SHP77 treated with DMSO at 0.1 percent for 48 hours (cell line): ENCODE measurements at places on chromosomes 7 and 10.

GRCh38 chr7:68224041-68224741 lies 1227.6 kb downstream of the TYW1 start:
- DNase-seq = no peak

- DNase-seq = no peak
Measured at GRCh38 chr7:117113871-117114270, 160.6 kb downstream of the ST7 start.

DNA sequence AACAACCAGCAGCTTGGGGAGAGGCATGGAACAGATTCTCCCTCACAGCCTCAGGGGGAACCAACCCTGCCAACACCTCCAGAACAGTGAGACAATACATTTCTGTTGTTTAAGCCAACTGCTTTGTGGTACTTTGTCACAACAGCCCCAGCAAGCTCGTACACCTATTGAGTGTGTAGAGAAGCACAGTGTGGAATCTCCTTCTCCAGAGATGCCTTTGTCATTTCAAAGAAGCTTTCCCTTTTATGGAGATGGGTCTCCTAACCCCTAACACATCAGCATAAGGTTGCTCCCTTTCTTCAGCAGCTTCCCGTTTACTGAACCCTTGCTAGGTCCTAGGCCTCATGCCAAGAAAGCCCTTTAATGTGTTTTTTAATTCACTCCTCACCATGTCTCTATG lies 60.7 kb upstream of the AGK start:
- no peak for DNase-seq

DNA sequence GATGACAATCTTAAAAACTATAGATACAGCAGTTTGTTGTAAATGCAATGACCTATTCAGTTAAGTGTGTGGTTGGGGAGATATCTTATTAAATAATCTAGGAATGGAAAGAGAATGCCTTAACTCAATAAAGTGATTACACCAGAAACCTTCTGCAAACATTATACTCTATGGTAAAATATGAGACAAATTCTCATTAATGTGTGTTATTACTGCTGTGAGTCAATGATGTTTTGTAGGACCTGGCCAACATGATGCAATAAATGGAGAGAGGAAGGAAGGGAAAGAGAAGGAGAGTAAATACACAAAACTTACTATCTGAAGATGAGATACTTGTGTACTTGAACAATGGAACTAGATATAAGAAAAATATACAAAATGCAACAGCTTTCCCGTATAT lies 25.1 kb downstream of the MKX start:
- DNase-seq = no peak

- no peak for DNase-seq
Measured at GRCh38 chr10:25966844-25967243, 32.8 kb downstream of the MYO3A start.

- no peak for DNase-seq
Measured at GRCh38 chr10:103896225-103896624, 21.8 kb downstream of the STN1 start.

GRCh38 chr10:77584938-77585337 lies 52.7 kb downstream of the KCNMA1 start:
- no peak for DNase-seq

GRCh38 chr7:42972699-42973500 lies 40.7 kb downstream of the MRPL32 start:
- DNase-seq = no peak

- peak; percentile 62 for DNase-seq
Measured at GRCh38 chr7:36670585-36671431, 53.5 kb downstream of the AOAH start.

GRCh38 chr10:113666682-113667252 lies 2.9 kb upstream of the NRAP start:
- DNase-seq = no peak

GRCh38 chr10:116183733-116184511 lies 89.1 kb downstream of the GFRA1 start:
- DNase-seq = no peak

GRCh38 chr10:78414380-78414779 lies 380.7 kb downstream of the RPS24 start:
- DNase-seq = no peak

- DNase-seq = no peak
Measured at GRCh38 chr7:96380111-96380512, 58.2 kb upstream of the SLC25A13 start.

- DNase-seq = peak; percentile 22
Measured at GRCh38 chr7:82044497-82045080, 274.7 kb upstream of the HGF start.
